ENCODE measurements at places on chromosomes 11 and 22.

DNA sequence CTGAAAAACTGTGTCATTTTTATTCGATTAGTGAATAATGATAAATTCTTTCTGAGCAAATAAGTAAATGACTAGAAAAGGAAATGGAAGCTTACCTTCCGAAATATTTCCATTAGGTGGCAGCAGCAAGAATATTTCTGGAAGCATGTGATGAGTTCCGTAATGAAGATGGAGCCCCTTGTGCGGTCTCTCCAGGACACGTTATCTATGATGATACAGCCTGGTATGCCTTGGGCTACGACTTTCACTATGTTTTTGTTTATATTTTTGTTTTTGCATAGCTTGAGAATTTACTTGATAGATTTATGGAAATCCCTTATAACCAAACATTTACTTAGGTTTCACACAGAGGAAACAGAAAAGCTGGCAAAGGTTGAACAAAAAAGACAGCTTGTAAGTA is 25.7 kb downstream of the CASP5 start:
- DNase-seq, result no peak

GRCh38 chr22:19035474-19036228 is 86.6 kb downstream of the DGCR2 start:
- DNase-seq, result no peak

DNA sequence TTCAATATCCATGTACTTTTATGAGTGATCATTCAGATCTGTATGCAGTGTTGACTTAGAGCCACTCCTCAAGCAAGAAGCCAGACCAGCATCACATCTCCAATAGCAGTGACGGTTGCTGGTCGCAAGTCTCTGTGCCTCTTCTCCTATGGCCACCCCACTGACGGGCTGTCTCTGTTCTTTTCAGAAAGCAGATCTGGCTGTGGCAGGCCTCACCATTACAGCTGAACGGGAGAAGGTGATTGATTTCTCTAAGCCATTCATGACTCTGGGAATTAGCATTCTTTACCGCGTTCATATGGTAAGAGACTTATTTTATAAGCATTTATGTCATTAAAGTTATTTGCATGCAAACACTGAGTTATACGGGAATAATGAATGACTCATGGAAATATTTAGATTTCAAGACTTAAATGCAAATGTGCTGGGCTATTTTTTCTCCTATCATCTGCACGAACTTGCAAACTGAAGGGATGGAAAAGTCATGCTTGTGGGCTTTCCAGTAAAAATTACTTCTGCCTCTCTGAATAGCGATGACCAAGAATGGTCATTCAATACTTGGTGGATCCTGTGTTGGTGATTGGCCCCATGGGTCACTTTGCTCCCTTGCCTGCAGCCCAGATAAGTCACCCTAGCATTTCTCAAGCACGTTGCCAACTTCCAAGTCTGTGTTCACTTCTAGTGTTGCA is 83.6 kb upstream of the TBCEL start:
- no peak for DNase-seq

- DNase-seq, result no peak
Observed at GRCh38 chr11:71995726-71996291, 2.9 kb upstream of the IL18BP start.

- no peak for DNase-seq
Observed at GRCh38 chr11:69307871-69308431, 14.0 kb downstream of the MYEOV start.

- no peak for DNase-seq
Observed at GRCh38 chr22:47019012-47019790, 256.8 kb downstream of the TBC1D22A start.

GRCh38 chr11:127925475-127925874 is 661.9 kb downstream of the ETS1 start:
- no peak for DNase-seq

DNA sequence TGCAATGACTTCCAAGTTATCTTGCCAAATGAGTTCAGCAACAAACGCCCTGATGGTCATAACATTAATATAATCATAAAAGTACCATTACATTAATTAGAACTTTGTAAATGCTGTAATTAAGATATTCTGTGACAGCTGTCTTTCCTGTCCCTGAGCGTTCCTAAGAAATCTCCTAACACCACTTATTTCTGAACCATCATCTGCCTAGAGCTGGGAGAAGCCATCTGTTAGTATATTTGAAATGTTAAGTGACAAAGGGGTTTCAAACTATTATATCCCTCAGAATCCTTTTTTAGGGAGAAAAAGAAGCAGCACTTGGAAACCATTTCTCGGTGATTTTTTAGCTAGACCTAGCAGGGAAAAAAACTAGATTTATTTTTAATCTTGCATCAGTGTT is 657.5 kb downstream of the FAM181B start:
- DNase-seq, result no peak

GRCh38 chr11:73359341-73359740 is 16.9 kb upstream of the RELT start:
- DNase-seq, result no peak

- DNase-seq, result no peak
Observed at GRCh38 chr22:34017205-34017604, 96.9 kb upstream of the LARGE1 start.

DNA sequence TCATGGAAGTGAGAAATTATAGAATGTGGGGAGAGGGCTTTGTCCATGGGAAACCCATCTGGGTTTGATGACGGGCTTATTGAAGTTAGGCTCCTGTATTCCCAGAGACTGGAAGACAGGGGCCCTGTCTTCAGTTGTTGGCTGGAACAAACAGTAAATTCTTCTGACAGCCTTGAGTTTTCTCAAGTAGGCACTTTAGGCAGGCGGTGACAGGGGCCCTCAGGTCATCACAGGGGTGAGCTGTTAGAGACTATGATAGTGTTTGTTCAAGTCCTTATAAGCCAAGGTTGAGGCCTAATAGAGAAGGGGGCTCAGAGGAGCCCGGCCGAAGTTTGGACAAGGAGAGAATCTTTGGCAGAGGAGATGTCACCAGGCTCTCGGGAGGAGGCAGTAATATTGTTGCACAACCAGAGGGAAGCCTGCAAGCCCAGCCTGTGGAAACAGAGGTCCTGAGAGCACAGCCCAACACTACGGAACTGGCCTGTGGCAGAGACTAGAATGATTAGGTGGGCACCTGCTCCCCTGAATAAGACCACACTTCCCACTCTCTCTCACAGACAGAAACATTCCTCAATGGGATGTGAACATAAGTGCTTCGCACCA is 20.2 kb upstream of the IL17RA start:
- no peak for DNase-seq

DNA sequence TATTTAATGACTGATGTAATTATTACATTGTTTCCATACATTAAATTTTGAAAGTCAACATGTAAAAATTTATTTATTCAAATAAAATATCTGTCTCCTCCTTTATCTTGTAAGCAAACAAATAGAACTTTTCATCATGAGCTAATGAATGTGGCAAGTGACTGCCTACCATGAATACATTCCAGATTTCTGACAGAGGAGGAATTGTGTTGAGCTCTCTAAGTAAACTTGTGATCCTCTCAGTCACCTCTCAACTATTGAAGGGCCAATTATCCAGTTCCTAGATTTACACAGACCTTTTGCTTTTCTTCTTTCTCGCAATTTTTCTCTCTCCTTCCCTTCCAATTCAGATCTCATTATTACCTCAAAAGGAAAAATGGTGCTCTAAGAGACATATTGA is 21.5 kb downstream of the PRRG4 start:
- no peak for DNase-seq

- DNase-seq, result no peak
Observed at GRCh38 chr11:113059548-113059947, 98.3 kb downstream of the NCAM1 start.

- no peak for DNase-seq
Observed at GRCh38 chr11:44848203-44848962, 102.3 kb downstream of the TP53I11 start.

DNA sequence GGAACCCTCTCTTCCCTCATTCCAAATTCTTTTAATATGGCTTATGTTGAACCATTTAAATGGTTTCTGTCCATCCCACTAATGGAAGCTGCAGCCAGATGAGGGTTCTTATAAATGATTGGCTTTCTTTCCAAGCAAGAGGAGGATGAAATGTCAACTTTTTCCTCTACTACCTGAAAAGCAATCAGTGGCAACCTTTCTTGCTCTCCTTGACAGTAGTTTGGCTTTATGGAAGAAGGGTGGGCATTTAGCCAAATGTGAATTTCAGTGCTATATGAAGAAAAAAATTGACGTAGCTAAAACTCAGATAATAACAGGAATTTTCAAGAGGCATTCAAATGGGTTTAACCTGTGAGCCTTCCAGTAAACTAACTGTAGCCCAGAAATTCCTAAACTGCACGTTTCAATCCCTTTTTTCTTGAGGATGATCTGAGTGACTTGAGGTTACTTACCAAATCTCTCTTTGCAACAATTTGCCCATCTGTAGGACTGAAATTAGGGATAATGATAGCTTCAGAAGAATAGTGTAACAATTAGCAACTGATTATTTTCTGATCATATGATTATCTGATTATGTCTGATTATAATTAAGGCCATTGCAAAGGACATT is 90.9 kb downstream of the EXT2 start:
- DNase-seq, result no peak

GRCh38 chr11:104678408-104678807 is 219.9 kb downstream of the CASP12 start:
- no peak for DNase-seq

GRCh38 chr11:33869481-33870422 is 22.1 kb downstream of the LMO2 start:
- no peak for DNase-seq

GRCh38 chr22:31120230-31120629 is 2.5 kb upstream of the INPP5J start:
- no peak for DNase-seq

DNA sequence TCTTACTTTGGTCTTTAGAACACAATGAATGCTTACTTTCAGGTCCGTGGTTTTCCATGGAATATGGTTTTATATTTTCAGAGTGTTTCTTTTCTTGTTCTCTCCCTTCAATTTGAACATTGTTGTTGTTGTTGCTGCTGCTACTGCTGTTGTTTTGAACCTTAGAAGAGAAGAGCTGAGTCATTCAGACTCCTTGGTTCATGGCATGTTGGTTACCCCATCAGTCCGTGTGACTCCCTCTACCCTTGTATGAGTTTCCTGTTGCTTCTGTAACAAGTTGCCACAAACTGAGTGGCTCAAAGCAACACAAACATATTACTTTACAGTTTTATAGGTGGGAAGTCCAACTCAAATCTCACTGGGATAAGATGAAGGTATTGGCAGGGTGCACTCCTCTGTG is 511.0 kb downstream of the INSC start:
- no peak for DNase-seq

DNA sequence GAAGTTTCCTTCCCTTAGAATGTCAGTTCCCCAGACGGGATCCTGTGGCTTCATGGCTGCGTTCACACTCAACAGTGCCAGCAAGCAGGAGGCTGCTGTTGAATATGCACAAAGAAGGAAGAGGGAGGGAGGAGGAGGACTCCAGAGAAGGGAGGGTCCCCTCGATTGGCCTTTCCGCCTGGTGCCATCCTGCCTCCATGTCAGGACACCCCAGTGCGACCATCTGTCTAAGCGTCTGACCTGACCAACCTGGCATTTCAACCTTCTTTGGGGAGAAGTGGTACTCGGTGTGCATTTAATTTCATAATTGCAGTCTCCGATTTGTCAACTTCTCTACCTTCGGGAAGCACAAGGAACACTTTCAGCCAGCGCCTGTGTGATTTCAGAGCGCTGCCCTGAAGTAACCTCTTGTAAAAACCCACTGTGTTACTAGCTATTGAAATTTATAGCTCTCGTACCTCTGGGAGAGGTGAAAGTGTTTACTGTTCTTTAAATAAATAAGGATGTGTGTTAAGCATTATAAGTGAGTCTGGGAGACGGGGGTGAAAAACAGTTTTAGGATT is 1491.9 kb downstream of the TBC1D22A start:
- no peak for DNase-seq

GRCh38 chr22:39254789-39255298 is 10.1 kb upstream of the PDGFB start:
- DNase-seq, result no peak

DNA sequence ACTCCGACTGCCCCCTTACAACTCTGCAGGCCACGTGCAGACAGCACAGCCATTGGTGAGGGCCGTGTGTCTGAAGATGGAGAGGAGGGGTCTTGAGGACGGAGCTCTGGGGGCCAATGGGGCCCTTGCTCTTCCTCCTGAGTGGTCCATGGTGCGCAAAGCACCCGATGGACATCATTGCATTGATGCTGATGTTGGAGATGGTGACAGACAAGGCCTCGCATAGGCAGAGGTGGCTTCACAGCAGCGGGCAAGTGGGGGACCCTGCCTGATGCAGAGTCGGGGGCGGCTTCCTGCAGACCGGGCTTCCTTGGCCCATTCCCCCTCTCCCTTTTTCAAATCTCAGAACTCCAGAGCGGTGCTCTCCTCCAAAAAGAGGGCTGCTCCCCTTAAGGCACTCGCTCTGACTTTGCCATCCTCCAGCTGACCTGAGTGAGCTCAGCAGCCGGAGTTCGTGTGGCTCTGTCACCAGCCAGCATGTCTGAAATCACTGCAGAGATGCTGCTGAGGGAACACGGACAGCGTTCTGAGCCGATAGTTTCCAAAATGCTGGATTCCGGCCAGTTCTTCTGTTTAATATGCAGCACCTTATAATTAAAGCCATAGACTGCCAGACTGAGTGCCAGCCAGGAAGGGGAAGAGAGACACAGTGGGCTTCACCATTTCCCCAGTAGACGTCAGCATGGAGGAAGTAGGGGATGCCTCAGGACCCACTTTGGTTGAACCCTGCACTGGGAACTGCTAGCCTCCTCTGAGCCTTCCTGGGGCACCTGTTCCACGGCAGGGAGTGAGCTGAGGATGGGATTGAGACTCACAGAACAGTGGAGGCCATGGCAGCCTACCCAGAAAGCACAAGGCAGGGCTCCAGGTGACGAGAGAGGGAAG is 278.2 kb downstream of the BRD1 start:
- no peak for DNase-seq

- no peak for DNase-seq
Observed at GRCh38 chr22:35883031-35883620, 145.5 kb downstream of the RBFOX2 start.

DNA sequence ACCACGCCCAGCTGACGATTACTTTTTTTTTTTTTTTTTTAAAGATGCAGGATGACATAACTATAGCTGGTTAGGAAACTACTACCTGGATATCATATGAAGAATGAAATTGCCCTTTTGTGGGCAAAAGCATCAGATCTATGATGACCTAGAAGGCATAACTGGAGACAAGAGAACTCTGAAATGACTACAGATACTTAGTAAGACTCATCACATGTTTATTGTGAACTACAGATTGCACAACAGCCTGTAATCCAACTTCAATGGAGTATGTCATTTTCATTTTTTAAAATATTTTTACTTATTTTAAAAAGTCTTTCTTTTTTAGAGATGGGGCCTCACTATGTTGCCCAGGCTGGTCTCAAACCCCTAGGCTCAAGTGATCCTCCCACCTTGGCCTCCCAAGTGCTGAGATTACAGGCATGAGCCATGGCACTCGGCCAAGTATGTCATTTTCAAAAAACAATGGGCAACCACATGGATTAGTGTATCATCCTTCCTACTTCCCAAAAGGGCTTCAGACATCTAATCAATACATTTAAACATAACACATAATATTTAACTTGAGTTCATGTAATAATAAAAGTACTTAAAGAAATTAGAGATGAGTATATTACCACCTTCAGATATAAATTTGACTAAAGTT is 3.3 kb downstream of the MTMR2 start:
- DNase-seq, result no peak

- DNase-seq, result no peak
Observed at GRCh38 chr22:29842740-29843139, 4.7 kb upstream of the ASCC2 start.

- DNase-seq, result no peak
Observed at GRCh38 chr11:73366265-73366610, 10.0 kb upstream of the RELT start.

- DNase-seq, result no peak
Observed at GRCh38 chr11:82842019-82842418, 58.2 kb downstream of the PRCP start.

GRCh38 chr11:33655842-33656600 is 44.6 kb downstream of the C11orf91 start:
- no peak for DNase-seq

Data from stimulated activated CD8-positive, alpha-beta memory T cell treated with anti-CD3 and anti-CD28 coated beads, Interleukin-7, amount 100 ng/mL, for 4 hours (primary cell).